ENCODE measurements at places on chromosomes 2 and 18.
A peak's percentile ranks its signal among the peaks of the same experiment; 100 is the strongest.

DNA sequence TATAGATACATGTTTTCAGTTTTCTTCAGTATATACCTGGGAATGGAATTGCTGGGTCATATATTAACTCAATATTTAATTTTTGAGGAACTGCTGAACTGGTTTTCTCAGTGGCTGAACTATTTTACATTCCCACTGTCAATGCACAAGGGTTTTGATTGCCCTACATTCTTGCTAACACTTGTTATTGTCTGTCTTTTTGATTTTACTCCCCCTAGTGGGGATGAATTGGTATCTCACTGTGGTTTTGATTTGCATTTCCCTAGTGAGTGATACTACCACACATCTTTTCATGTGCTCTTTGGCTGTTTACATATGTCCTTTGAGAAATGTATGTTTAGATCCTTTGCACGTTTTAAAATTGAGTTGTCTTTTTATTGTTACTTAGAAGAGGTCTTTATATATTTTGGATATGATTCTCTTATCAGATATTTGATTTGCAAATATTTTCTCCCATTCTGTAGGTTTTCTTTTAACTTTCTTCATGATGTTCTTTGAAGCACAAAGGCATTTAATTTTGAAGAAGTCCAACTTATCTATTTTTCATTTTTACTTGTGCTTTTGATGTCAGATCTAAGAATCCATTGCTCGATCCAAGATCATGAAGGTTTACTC lies 36.2 kb downstream of the ASB1 start:
- no peak for ATAC-seq

GRCh38 chr2:239401881-239402233 lies 1.0 kb upstream of the HDAC4 start:
- ATAC-seq, result peak; percentile 11

- ATAC-seq, result no peak
Measured at GRCh38 chr2:156812496-156812895, 376.3 kb downstream of the GPD2 start.

- no peak for ATAC-seq
Measured at GRCh38 chr2:119085613-119086012, 72.9 kb downstream of the C1QL2 start.

DNA sequence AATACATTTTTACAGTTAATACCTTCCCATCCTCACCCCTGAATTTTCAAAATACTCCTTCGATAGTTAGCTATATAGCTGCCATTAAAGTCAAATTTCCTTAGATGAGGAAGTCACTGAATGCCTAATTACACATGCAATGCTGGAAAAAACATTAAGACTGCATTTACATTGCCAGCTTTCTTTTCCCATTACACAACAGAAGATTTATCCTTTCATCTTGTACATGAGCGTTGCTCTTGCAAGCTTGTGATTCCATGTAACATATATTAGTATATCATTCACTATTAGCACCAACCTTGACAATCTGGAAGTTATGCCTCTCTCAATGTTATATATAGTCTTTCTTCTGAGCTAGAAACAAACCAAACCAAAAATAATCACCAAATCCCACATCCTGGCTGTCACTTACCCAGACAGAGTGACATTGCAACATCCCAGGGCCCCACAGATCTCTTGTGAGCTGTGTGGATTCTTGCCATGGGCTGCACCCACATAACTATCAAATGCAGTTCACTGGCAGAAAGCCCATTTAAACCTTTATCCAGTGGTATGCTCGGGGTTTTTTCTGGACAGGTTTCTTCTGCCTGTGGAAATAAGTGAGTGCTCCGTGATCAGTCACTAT lies 79.2 kb upstream of the PAPOLG start:
- ATAC-seq, result no peak

- no peak for ATAC-seq
Measured at GRCh38 chr2:148218326-148219075, 197.6 kb downstream of the MBD5 start.

GRCh38 chr2:234708091-234708683 lies 211.3 kb upstream of the ARL4C start:
- ATAC-seq, result peak; percentile 50

DNA sequence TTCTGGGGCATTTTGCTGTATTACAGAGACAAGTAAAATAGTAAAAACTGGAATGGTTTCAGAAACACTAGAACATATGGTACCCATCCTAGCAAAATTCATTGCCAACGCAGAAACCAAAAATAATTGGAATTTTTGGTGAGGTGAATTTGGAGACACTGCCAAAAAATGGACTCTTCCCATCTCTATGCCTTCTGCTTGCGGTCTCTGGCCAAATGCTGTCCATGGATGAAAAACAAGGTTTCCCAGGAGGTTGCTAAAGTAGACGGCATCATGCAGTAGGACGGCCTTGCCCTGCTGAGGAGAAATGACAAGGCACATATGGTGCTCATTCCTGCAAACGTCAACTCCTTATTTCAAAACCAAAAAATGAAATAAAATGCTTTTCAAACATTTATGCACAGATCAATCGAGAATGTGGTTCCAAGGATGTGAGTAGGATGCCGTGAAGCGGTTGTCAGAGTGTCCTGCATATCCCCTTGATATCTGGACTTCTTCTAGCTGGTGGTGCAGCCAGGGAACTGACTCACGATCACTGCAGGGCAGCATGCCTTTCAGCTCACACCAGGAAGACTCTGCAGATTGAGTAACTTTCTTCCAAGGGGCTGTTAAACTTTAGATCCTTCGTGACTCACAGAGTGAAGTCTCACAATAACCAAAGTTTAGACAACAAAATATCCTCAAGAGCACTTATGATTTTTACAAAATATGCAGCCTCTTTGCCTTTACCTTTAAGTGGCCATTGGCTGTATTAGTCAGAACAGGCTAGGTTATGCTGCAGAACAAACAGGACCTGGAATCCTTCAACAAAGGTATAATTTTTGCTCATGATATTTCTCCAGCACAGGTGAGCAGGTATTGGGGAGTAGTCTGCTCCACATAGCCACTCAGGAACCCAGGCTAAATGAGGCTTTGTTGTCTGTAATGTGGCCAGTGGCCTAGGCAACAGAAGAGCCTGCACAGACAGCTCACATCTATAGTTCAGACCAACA lies 149.4 kb upstream of the NDUFV2 start:
- ATAC-seq, result no peak

- no peak for ATAC-seq
Measured at GRCh38 chr2:231985823-231986261, 24.3 kb downstream of the DIS3L2 start.

- ATAC-seq, result no peak
Measured at GRCh38 chr2:83063511-83063910, 1395.6 kb downstream of the SUCLG1 start.

- ATAC-seq, result no peak
Measured at GRCh38 chr2:30530346-30530745, 83.3 kb downstream of the LCLAT1 start.

- ATAC-seq, result no peak
Measured at GRCh38 chr18:9814431-9814830, 71.3 kb upstream of the TXNDC2 start.

DNA sequence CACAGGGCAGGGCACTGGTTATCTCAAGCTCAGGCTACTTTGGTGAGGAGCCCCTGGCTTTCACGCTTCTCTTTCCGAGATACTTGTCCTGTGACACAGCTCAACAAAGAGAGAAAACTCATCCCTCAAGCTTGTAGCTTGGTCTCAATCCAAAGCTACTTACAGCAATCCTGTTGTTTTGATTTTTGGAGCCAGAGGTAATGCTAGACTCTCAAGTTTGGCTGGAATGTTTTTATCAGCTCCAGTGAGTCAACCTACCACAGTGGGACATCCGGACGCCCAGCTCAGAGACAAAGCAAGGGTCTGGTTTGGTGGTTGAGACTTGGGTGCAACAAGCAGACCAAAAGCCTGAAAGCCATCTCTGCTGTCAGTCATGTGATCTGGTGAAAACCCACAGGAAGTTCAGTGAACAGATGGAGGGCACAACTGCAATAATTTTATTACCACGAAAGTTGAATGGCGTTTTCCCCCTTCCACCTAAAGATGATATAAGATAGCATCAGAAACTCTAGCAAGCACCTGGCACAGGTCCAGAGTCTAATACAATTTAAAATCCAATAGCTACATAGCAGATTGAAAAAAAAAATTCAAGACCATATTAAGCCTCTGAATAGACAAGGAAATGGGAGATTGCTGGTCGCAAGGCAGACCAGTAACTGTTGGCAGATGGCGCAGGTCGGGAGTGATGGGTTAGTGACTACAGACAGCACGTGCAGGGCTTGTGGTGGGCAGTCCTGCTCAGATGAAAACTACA lies 102.3 kb upstream of the SMAD7 start:
- no peak for ATAC-seq

DNA sequence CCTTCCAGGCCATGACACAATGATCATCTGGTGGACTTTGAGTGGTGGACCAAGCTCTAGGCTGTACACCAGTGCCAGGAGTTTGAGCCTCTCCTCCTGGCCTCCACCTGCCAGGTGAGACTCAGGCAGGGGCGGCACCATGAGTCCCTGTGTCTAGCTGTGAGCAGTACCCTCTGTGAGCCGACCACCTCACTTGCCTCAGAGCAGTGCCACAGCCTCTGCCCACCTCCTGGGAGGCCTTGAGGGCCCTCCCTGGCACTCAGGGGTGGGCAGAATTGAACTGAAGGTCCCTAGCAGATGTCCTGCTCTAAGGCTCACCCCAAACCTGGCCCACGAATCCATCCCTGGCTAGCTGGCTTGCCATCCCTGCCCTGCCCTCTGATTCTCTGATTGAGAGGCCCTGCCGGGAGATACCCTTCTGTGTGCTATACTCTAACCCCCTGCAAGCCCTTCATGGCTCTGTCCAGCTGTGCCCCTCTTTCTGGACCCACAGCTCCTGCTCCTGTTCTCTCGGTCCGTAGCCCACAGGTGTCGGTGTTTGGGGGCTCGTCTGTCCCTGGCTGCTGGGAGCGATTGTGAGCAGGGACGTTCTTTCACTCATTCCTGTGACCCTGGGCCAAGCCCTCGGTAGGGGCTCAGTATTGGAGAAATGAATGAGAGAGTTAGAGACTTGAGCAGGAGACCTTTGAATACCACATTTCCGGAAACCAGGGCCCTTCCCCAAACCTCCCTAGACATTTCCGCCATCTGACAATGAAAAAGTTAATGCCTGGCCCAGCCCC lies 70.0 kb downstream of the INHBB start:
- ATAC-seq, result no peak

DNA sequence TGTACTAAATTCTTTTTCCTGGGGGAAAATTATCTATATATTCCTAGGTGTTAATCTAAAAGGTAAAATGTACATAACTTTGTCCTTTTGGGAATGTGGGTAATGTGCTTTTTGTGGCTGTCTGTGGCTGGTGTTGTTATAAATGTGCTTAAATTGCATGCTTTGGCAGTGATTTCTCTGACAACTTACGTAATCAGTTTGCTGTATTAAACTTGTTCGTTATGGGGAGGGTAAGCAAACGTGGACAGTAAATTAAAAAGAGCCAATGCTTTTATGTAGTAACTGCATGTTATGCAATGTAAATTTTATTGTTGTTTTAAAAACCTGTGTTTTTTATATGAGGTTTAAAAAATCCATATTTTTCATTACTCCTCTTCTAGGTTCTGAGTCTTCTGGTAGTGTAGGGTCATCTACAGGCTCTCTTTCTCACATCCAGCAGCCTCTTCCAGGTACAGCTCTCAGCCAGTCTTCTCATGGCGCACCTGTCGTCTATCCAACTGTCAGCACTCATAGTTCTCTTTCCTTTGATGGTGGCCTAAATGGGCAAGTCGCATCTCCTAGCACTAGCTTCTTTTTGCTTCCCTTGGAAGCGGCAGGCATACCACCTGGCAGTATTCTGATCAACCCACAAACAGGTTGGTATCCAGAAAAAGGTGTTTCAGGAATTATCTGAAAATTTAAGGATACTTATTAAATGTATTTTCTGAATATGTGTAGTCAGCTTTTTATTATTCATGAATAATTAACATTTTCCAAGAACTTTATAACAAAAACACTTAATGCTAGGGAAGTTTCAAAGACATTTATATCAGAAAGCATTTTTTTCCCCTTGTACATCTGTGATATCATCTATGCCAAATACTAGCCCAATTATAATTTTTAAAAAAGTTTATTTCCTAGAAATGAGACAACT lies 100.2 kb upstream of the UBXN4 start:
- no peak for ATAC-seq

- no peak for ATAC-seq
Measured at GRCh38 chr2:19855542-19856431, 46.0 kb downstream of the TTC32 start.

DNA sequence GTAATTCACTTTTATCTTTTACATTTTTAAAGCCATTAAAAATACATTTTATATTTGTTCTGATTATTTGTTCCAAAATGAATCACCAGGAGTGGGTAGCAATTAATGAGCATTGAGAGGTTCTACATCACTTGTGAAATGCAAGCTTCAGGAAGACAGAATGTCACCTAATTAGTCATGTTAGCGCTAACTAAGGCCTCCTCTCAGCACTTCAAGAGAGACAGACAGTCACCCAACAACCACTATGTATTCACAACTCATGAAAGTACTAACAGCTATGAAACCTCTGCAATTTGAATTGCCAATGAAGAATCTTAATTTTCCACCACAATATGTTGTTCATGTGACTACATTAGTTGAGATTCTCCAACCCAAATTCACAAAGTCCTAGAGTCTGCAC lies 611.0 kb downstream of the KCNJ3 start:
- ATAC-seq, result no peak

- ATAC-seq, result no peak
Measured at GRCh38 chr2:98037666-98038336, 42.1 kb upstream of the TMEM131 start.

DNA sequence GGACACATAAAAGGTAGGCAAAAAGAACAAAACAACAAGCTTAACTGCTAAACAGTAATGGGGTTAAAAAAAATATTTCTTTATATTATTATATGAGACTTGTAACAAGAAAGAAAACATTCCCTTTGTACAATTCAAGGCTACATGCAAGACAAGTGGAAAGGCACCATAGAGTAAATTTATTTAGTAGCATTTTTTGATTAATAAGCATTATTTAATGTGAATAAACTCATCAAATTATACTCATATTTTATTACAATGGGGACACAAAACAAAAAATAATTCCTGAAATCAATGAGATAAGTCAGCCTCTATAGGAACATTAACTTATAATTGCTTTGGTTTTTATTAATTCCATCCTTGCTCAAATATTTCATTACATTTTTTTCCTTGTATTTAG lies 809.2 kb downstream of the ERBB4 start:
- no peak for ATAC-seq

Measured in motor neuron (in vitro differentiated cells).